ENCODE measurements at places on chromosomes 13 and 19.

DNA sequence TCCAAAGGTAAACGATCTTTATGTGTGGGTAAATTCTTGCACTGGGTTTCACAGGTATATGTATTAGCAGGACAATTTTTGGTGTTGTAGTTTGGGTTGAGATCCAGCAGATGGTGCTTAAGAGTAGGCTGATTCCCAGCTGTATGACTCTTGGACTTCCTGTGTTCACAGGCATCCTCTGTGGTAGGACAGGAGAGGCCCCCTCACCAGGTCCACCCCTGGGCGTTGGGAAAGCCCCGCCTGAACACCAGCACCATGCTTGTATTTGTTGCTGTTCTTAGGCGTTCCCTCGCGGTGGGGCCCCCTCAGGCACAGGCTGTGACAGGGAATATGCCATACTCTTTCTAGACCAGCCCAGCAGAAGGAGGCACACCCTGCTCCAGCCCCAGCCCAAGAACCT lies 49.5 kb upstream of the PCDH17 start:
- no peak for DNase-seq

DNA sequence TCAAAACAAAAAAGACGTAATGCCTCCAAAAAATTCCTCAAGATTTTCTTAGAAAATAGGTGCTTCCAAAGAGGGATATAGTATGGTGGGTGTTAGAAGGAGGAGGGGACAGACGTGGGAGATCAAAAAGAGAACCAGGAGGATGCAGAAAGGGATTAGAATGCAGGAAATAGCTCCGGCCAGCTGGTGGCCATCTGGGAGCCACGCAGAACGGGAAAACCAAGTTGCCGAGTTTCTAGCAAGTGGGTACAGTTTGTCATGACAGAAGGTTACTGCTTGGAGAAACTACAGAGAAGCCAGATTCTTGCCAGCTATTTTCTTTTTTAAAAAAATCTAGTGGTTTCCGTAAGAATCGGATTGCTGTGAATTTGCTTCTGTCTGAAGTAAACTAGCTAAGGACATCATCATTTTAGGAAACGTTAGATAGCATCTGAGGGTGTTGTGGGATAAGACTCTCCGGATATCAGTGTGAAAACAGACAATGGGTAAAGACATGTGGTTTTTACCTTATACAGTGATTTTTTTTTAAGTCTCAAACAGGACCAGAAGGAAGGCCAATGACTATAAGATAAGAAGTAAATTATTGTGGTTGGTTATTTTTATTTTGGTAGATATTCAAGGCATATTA lies 104.9 kb downstream of the HSPH1 start:
- no peak for DNase-seq

DNA sequence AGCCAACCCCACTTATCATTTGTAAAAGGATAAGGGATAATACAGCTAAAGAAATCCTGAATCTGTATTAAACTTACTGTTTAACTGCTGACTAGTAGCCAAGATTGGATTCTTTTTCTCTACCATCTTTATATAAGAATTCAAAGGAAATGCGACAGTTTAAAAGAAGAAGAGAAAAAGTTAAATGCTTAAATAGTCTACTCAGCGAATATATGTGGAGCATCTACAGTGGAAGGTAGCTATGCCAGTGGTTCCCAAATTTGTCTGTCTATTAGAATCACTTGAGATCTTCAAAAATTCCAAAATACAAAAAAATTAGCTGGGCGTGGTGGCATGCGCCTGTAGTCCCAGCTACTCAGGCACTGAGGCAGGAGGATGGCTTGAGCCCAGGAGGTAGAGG lies 60.8 kb upstream of the KLF5 start:
- DNase-seq, result no peak

DNA sequence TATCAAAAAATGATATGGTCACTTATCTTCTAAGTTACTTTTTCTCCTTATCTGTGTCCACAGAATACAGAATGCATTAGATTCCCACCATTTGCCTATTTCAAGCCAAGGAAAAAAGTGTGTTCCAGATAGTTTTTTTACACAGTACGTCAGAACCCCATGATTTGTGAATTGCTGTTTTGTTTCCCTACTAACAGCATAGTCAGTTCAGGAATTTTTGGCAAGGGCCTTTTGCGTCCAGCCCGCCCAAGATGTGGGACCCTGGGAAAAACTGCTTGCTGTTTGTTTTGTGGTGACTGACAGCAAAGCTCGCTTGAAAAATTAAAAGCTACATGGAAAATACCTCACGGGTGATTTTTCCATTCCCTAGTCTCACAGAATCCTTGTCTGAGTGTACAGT lies 20.4 kb upstream of the FAM216B start:
- no peak for DNase-seq

GRCh38 chr13:102182170-102182569 lies 219.7 kb downstream of the FGF14 start:
- DNase-seq, result no peak

DNA sequence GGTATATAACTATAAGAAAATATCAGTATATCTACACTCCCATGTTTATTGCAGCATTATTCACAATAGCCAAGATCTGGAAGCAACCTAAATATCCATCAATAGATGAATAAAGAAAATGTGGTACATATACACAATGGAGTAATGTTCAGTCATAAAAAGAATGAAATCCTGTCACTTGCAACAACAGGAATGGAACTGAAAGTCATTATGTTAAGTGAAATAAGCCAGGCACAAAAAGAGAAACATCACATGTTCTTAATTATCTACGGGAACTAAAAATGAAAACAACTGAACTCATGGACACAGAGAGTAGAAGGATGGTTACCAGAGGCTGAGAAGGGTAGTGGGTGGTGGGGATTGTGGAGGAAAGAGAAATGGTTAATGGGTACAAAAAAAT lies 665.2 kb downstream of the TBC1D4 start:
- DNase-seq, result no peak

DNA sequence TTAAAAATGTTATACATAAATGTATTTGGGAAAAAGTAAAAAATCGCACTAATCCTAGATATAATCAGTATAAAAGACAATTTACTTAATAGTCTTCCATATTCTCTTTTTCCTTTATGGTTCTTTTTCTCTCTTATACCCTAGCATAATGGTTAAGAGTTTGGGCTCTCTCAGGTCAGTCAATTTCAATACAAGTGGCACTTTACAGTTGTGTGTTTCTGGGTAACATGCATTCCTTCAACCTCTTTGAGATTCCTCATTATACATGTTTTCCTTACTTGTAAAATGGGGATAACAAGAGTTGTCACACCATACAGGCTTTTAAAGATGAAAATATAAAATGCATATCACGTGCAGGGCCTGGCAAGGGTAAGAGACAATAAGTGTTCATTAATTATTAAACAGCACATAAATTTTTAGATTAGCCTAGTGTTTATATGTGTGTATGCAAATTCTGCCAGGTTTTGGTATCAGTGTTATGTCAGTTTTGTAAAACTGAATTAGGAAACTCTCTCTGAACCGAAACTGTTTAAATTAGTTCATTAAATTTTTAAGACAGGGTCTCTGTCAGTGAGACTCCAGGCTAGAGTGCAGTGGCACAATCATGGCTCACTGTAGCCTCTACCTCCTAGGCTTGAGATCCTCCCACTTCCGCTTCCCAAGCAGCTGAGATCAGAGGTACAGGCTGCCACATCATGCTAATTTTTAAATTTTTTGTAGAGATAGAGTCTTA lies 49.8 kb downstream of the ELF1 start:
- DNase-seq, result no peak

Measured in nucleus accumbens (tissue), 56 donors.